ENCODE measurements at places on chromosomes 1 and 21.

DNA sequence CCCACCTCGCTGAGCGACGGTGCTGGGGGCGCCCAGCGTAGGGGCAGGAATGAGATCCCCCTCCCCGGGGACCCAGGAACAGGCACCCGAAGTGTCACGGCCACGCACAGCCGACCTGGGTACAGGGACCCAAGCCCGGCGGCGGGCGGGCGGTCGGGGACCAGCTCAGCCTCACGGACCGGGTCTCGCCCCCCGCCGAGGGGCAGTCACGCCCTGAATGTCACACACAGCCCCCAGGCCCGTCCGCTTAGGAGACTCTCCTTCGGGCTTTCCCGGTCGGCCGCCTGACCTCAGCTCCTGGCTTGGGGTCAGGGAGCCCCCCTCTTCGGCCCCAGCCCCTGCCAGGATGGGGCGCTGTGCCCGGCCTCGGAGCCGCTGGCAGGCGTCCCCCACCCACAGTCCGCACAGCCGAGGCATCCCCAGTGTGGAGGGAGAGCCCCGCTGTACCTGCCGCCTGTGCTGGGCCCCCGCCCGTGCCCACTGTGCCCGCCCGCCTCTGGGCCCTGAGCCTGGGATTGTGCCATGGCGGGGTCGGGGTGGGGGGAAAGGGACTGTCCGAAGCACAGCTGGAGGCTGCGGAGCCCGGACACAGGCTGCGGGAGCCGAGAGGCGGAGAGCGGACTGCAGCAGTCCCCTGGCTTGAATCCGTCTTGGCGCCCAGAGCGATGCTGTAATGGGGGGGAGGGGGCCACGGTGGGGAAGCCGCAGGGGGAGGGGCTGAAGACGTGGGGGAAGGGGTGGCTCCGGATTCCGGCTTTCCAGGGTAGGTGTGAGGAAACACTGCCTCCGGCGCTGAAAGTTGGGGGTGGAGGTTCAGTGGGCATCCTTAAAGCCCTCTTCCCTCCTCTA lies 627 bp upstream of the DLGAP3 start:
- no peak for DNase-seq

DNA sequence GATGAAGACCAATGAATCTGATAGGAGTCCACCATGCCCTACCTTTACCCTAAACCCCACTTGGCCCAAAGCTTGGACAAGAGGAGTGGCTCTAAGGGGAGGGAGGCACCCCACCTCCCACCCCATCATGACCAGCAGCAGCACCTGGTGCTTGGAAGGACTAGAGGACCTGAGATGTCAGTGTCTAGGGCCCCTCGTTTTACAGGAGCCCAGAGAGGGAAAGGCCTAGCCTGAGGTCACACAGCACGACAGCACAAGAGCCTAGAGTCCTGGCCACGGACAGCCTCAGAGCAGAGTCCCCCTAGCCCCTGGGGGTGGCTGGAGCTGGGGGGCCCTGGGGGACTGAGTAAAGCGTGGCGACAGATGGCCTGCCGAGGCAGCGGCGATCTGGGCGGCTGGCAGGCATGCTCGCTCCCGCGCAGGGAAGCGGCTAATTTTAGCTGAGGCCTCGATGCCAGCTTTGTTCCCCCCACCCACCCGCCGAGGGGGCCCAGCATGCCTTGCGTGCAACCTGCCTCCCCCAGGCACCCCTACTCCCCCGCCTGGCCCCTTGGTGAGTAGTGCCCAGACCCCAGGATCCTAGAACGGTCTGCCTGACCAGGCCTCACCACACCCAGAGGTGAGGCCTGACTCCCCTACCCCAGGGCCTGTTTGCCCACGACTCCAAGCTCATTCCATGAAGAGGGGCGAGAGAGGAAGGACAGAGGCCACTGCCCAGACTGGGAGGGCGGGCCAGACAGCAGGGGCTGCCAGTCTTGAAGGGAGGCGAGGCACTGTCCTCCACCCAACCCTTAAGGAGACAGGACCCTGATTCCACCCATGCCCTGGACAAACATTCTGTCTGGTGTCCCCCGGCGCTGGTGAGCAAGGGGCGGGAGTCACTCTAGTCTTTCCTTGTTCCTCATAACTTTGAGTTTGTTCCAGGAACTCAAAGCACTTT lies 39.0 kb downstream of the AHDC1 start:
- no peak for DNase-seq

DNA sequence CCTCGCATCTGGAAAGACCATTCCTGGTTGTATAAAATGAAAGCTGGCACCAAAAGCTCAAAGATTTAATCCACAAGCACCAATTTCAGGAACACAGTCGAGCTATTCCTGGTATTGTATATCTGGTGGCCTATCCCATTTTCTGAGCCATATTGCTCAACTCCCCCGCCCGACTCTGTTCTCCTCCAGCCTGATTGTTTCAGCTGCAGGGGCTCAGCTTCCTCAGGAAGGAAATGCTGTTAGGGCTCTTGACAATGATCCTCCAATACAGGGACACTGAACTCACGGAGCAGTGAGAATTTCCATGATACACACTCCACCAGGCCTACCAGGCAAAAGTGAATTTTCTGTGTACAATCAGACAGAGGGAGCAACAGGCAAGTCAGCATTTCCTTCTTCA lies 16.9 kb upstream of the TDRD10 start:
- DNase-seq: no peak

DNA sequence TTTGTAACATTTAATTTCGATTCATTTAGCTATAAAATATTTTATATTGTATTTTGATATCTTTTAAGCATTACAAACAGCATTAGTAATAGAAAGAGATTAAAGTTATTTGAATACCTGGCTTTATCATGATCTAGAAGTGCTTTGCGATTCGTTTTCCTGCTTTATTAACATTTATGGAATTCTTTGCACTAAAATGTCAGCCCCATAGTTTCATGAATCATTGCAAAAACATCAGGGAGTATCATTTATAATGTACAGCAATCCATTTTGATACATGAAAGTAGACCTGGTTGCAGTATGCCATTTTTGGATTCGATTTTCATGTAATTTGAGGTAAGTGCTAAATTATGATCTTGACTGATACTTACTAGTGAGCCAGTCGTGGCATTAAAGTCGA lies 108.0 kb upstream of the DPYD start:
- no peak for DNase-seq

- DNase-seq: no peak
These were observed 356.3 kb downstream of the USP25 start for GRCh38 chr21:16086121-16086520.

- DNase-seq: no peak
These were observed 171.8 kb downstream of the MATN1 start for GRCh38 chr1:30551603-30552002.

- no peak for DNase-seq
These were observed 11.9 kb downstream of the WRAP73 start for GRCh38 chr1:3638027-3638426.

DNA sequence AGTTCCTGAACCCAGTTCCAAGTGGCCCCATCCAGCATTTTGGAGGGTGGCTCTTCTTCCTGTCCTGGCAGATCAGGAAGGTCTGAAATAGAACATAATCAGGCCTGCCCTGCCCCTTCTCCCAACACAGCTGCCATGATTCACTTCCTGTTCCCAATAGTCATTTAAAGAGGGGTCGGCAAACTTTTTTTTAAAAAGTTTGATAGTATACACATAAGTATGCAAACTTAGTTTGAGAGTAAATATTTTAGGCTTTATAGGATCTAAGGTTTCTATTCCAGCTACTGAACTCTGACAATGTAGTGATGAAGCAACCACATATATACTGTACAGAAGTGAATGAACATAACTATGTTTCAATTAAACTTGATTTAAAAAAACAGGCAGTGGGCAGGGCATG lies 66.4 kb downstream of the LUZP1 start:
- DNase-seq: peak; percentile 44

DNA sequence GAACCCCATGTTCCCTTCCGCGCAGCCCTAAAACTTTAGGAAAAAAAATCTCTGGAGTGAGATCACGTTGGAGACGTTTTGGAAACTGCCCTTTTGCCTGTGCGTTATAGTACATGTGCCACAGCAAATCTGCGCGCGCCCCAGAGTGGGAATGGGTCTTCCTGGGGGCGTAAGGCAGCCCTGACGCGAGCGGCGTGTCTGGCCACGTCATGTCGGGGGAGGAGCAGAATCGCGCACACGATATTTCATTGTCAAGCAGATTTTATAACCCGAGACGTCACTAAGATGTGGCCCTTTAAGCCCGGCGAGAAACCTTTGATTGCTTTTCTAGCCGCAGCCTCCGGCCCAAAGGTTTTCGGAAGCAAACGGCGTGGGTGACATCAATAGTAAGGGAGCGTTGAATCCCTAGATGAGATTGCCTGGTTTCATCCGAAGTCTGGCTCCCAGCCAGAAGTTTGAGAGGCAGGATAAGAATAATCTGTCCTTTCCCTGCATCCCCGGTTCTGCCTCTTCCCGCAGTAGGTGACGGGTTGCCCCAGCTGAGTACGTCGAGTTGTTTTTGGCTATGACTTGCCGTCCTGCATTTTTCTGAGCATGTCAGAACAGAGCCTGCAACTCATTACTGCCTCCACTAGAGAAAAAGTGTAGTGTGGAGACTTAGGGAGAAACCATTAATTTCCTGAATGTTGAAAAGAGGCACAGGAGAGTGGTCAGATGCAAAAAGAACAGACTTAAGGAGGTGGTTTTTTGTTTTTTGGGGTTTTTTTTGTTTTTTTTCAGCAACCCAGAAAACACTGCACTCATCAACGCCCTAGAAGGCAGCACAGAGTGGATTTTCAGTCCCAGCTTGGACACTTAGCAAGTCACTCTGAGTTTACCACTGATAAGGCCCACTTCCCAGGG lies 817 bp upstream of the PMVK start:
- peak; percentile 93 for DNase-seq

- DNase-seq: no peak
These were observed 170.2 kb upstream of the NFIA start for GRCh38 chr1:60911966-60912697.

DNA sequence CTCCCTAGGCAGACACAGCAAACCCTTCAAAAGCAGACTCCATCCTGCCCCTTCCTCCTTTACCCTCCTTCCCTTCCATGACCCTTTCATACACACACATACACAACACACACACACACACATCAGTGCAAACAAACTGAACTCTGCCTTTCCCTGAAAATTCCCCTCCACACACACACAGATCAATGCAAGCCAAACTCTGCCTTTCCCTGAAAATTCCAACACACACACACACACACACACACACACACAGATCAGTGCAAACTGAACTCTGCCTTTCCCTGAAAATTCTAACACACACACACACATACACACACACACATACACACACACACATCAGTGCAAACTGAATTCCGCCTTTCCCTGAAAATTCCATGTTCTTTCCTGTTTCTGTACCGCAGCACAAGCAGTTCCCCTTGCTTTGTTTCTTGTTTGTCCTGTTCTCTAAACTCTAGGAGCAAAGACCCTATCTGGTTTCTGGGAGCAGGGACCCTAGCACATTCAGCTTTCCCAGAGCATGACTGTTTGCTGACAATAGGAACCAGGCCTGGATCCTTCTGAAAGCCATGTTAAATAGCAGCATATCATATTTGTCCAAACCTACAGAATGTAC lies 91.0 kb downstream of the PTPN14 start:
- DNase-seq: no peak
